ENCODE measurements at places on chromosomes 11 and 22.

DNA sequence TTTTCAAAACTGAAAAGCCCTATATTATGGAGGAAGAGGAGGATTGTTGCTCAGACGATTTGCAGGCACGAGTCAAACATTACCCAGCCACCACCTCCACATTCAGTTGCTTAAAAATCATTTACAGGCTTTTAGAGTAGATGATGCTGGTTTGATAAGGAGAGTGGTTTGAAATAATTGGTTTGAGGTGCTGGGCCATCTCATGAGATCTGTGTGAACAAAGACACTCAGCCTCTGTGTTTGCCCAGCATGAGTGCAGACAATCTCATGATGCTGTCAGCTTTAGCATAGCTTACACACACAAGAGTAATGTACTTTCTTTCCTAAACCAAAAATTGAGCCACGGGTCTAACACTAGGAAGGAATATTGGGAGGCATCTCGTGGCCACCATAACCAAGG lies 4.3 kb downstream of the SLC43A3 start:
- no peak for DNase-seq

DNA sequence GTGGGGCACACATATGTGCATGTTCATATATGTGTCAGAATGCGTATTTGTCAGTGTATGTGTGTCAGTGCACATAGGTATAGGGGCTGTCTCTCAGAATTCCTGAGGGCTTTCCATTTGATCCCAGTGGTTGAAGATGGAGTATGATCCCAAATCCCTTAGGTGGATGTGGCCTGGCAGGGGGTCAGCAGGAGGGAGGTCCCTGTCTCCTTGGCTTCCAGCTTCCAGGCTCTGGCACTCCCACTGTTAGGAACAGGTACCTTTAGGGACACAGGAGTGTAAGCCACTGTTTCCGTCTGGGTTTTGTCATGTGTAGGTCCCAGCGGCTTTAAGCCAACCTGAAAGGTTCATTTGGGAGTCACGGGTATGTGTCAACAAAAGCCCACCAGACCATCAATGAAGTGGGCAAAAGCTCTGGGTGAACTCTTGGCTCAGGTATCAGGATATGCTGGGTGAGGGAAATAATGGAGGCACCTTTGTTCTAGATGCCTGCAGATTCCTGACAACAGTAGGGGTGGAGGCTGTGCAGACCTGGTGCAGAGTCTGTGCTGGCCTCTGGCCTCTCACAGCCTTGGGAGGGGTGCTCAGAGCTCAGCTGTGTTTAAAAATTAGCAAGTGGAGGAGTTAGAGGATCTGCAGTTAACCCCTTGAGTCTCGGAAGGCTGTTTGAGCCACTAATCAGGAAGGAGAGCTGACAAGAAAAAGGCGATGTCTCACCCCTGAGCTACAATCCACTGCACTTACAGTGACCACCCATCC lies 9.0 kb downstream of the KCNQ1OT1 start:
- no peak for DNase-seq

DNA sequence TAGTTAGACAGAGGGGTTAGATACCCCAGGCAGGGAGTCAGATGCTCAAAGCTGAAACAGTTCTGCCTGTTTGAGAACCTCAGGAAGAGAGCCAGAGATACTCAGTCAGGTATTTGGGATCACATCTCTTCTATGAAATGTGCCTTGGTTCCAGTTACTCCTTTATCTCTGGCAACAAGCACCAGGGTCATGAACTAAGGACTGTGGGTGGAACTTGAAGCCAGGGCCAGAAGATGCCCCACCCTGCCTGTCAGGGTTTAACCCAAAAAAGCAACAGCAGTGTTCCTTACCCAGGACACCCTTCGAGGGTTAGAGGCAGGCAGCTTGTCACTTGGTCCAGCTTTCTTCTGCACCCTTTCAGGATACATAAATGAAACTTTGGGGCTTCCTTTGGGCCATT lies 15.0 kb upstream of the WT1 start:
- no peak for DNase-seq

GRCh38 chr11:38948392-38948791 lies 2350.4 kb upstream of the RAG2 start:
- no peak for DNase-seq

- no peak for DNase-seq
Measured at GRCh38 chr11:17721242-17721999, 2.0 kb downstream of the MYOD1 start.

DNA sequence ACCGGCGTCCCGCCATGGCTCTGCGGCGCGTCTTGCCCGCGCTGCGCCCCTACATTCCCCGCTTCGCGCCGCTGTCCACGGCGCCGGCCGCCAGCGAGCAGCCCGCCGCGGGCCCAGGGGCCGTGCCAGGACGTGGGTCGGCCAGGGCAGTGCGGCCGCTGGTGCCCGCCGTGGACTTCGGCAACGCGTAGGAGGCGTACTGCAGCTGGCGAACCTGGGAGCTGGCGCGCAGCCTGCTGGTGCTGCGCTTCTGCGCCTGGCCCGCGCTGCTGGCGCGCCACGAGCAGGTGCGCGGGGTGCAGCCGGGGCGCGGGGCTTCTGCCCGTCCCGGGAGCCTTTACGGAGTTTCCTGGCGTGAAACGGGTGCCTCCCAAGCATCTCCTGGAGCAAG lies 20.1 kb downstream of the DGCR6L start:
- DNase-seq, result no peak

- DNase-seq, result no peak
Measured at GRCh38 chr22:46588279-46589140, 31.7 kb upstream of the GRAMD4 start.

DNA sequence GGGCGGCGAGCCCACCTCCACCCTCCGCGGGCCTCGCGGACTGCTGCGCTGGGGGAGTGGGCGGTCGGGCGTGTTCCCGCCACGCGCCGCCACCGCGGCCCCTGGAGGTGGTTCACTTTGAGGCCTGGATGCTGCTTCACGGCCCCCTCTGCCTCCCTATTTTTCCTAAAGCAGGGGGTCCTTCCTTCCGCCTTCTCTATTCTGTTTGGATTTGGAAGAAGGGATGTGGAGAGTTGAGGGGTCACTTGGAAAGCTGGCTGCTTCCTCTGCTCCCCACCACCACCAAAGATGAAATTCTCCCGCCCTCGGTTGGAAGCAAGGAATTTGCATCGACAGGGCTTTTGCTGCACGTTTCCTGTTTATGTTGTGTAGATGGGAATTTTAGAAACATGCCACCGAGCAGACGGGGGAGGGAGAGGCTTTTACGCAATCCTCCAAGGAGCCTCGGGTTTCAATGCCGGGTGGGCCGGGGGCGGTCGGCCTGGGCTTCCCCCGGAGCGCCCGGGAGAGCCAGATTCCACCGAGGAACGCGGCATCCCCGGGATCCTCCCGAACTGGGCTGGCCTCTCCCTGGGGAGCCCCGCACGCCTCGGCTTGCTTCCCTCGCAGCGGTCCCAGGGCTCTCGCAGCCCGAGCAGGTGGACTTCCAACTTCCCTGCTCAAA lies 403 bp upstream of the SBF2 start:
- DNase-seq, result no peak

Measured in cortex of kidney (tissue), 1 donor.